H1 (cell line): ENCODE measurements at places on chromosomes 2 and 18. TPM values are rescaled to one million over a fixed set of nuclear protein-coding genes. Genes with fewer than 3 reads are reported as not detected.

GRCh38 chr2:191666732-191667131 lies 11.2 kb upstream of the NABP1 start:
- no peak for DNase-seq

DNA sequence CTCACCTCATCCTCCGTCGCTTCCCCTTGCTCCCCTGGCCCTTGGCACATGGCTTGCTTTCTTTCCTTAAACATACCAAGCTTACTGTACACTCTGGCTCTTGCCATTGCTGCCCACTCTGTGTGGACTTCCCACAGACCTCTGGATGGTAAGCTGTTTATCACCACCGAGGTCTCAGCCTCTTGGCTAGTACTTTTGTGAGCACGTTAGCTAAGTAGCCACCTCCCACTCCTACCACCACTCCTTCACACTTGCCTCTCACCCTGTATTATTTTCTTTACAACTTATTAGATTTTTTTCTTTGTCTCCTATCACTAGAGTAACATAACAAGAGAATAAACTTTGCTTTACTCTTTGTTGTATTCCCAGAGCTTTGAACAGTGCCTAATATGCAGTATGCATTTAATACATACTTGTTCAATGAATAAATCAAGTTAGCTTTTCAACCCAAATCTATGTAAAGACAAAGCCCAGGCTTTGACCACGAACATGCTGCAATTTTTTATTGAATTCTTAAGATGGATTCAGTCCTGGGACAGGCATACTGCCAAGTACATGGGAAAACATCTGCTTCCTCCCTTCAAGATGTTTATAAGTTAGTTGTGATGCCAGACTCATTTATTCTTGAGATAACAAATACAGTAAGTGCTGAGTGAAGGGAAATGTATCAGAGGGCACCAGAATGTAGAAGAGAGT lies 25.0 kb upstream of the MSGN1 start:
- DNase-seq: no peak

- no peak for DNase-seq
Measured at GRCh38 chr2:145067549-145068030, 547.7 kb upstream of the ZEB2 start.

The B3GNT2 gene
- 40.8 and 41.3 TPM in 2 replicates for total RNA-seq

The NPPC gene
- total RNA-seq: 2.1 and 4.7 TPM in 2 replicates

DNA sequence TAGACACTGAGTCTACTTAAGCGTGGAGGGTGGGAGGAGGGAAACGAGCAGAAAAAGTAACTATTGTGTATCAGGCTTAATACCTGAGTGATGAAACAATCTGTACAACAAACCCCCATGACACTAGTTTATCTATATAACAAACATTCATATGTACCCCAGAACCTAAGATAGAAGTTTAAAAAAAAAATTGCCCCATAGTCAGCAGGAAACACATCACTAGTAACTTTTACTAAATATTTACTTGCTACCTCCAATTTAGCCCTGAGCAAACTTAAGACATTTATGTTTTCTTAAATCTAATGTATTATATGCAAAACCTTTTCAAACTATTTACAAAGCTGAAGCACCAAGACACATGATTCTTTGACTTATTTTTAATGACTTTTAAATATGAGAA lies 5.6 kb downstream of the REV1 start:
- no peak for DNase-seq

The HOXD8 gene
- total RNA-seq: not detected in 2 replicates

DNA sequence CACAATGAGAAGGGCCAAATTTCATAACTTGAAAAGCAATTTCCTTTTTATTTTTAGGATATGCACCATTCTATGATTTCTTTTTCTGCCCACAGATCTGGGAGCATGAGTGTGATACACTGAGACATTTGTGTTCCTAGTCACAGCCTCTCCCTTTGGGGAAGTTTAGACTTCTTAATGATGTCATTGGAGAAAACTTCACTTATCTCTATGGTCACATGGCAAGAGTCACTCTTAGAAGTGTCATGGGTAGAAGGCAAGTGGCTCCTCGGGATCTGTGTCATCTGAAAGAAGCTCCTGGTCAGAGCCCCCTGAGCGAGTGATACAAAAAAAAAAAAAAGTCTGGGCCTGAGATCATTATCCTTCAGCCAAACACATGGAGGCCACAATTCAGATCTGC lies 62.5 kb upstream of the LGALSL start:
- DNase-seq: no peak

DNA sequence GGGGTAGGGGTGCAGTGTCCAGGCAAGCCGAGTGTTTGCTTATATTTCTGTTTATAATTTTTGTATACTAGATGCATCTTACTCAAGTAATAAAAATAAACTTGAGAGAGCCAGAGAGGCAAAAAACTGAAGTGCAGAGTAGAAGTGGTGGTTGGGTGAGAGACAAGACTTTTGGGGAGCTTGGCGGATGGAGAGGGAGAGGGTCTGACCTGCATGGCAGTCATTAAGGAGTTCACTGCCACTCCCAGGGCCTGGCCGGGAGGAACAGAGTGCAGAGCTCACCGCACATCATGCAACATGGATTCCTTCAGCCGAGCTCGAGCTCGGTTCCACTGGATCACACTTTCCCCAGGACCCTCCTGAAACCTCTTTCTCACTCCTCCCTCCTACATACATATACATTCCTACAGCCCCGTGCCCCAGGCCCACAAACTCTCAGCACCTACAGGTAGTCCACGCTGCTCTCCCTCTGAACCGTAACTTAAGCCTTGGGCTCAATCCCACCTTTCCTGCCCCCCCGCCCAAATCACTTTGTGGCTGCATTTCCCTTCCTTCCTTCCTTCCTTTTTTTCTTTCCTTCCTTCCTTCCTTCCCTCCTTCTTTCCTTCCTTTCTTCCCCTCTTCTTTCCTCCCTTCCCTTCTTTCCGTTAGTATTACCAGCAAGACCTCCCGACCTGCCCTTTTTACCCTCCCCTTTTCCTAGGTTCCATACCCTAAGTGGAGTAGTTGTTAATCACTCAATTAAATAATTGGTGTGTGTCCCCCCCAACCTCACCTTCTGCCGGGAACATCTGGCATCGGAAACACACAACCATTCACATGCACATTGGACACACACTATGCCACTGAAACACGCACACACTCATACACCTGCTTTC lies 37.1 kb upstream of the ATP6V1B1 start:
- DNase-seq: peak; percentile 60

DNA sequence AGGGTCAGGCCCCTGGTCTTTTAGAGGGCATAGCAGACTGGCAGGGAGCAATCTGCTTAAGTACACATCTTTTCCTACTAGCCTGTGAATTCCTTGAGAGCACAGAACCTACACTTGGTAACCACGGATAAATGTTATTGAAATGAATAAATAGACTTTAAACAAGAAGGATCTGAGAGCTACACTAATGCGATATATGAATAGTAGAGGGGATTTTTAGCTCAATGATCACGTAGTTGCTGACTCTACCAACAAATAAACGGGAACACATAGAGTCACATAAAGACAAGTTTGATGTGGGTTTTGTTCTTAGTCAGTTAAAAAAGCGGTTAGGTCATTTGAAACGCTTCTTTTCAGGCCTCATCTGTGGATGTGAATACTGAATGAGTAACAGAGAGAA lies 290.3 kb upstream of the CCDC68 start:
- no peak for DNase-seq

DNA sequence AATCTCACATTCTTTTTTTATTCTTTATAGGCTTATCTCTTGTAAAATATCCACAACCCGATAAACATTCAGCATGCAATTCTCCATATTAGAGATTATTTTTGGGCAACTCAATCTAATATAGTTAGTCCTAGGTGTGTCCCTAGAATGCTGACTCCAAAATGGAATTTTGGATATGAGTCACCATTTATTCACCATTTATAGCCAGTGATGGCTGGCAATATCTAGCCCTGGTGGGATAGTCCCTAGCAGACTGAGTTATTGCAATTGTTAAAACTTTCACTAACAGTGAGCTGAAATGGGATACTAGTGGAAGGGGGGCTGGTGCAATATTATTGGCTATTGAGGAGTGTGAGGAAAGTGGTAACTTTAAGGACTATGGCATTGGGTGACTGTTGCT lies 401.6 kb downstream of the SLC4A3 start:
- DNase-seq: no peak

DNA sequence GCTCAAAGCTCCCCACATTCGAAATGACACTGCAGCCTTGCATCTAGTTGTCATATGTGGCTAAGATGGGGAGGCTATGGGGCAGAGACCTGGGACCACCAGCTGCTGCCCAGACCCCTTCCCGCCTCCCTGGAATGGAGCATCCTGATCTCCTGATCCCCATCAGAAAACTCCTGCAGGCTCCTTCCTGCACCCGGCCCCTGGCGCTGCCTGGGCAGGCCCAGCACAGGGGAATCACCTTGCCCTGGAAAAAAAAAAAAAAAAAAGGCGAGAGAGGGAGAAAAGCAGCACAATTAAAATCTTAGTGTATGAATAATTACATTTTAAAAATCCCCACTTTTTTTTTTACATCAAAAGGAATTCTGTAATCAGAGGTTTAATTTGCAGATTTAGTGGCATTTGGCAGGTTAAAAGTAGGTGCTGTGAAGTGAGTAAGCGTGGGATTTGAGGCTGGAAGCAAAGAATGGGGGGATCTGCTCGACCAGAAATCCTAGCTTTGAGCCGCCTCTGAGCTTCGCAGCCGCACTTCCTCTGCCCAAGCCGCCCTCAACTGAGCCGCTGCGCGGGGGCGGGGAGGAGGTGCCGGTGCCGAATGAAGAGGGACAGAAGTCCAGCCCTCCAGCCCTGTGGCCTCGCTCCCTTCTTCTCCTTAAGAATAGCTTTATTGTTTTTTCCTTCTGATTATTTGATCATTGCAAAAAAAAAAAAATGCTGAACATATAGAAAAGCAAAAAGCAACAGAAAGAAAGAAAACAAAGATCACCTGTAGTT lies 30.0 kb downstream of the THNSL2 start:
- no peak for DNase-seq

The TEX51 gene
- not detected in 2 replicates for total RNA-seq

DNA sequence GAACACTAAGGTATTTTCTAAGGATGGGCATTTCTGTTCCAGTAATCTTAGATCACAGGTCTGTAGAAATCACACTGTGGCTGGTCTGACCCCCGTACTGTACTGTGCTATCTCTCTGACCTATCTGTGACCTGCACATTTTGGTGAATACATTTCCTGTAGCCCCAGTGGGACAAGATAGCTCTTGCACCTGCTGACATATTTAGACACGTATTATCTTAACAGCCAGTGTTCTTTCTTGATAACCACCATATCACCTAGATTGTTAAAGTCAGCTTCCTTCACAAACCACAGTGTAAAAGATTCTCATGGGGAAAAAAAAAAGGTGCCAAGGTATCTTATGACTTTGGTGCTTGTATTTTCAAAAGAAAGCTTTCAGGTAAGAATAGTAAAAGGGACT lies 39.8 kb upstream of the TMEM247 start:
- DNase-seq: no peak

- DNase-seq: peak; percentile 39
Measured at GRCh38 chr2:2579814-2580213, 248.7 kb upstream of the MYT1L start.

DNA sequence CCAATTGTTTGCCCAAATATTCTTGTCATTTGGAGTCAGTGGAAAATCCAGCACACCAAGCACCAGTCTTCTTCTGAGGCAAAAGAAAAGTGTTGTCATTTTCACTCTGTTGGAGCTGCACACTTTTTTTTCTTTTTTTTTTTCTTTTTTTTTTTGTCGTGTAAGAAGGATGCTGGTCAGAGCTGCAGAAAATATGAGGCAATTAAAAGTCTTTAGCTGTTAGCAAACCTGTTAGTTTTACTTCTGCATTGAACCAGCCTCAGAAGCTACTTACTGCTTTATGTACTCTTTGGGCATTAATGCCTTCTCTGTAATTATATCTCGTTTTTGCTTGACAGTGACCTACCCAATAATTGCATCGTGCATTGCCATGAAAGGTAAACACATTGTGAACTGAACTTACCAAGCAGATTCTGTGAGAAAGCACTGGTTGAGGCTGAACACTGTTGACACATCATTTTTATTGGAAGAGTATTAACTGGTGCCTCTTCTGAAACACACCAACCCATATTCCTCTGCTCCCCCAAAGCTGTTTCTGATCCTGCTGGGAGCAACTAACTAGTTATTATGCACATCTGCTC lies 165.4 kb downstream of the CAPN13 start:
- DNase-seq: no peak

- DNase-seq: peak; percentile 70
Measured at GRCh38 chr2:133063775-133064174, 393.8 kb upstream of the LYPD1 start.

The TM4SF20 gene
- not detected in 2 replicates for total RNA-seq

The B4GALT6 gene
- total RNA-seq: 37.9 and 41.5 TPM in 2 replicates

DNA sequence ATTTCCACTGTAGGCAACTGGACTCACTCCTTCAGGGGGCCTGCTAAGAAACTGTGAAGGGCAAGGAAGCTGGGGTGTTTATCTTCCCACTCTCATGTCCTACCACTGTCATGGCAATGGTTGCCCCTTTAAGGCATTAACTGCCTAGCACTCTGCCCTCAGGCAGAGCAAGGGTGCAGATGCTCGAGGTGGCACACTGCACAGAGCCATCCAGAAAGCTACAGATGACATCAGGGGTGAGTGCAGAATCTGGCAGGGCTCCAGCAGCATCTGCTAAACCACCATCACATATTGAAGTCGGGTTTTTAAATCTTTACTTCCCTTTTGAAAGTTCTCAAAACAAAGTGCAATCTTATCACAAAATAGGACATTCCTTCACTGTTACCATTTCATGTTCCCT lies 75.4 kb downstream of the RAPGEF4 start:
- DNase-seq: no peak

DNA sequence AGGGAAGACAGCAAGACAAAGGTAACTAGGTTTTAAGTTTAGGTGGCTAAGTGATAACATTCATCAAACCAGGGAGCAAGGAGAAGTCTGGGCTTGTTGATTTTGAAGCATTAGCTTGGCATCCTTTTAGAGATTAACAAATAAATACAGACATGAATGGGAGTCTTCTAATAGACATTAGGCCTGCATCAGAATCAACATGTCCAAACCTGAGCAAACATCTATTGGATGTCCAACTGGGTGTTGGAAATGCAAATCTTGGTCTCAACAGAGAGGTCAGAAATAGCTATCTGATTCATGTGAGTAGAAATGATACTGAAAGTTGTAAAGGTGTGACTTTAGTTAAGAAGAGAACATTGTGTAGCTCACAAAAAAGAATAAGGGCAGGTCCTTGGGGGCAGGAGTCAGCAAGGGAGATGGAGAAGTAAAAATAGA lies 85.5 kb upstream of the RND3 start:
- no peak for DNase-seq

DNA sequence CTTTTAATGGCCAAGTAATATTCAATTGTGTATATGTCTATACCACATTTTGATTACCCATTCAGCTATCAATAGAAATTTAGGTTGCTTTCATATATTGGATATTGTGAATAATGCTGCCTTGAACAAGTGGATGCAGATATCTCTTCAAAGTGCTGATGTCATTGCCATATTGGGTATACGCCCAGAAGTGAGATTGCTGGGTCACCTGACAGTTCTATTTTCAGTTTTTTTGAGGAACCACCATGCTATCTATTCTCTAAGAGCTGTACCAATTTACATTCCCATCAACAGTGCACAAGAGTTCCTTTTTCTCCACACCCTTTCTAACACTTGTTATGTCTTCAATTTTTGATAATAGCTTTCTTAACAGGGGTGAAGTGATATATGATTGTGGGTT lies 306.9 kb downstream of the ZNF516 start:
- DNase-seq: no peak

- DNase-seq: no peak
Measured at GRCh38 chr2:10036095-10036884, 7.1 kb upstream of the KLF11 start.
